ENCODE measurements at places on chromosomes 7 and 10.

DNA sequence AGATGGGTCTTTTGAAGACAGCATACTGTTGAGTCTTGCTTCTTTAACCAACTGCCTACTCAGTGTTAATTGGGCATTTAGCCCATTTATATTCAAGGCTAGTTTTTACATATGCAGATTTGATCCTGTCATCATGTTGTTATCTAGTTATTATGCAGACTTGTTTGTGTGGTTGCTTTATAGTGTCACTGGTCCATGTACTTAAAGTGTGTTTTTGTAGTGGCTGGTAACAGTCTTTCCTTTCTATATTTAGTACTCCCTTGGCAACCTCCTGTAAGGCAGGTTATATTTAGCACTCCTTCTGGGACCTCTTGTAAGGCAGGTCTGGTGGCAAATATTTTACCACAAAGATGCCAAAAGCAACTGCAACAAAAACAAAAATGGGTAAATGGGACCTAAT, 66.7 kb downstream of the TES start:
- no peak for DNase-seq

GRCh38 chr10:101880232-101880573, 36.6 kb upstream of the KCNIP2 start:
- no peak for DNase-seq

GRCh38 chr10:17171141-17171641, 30.3 kb downstream of the TRDMT1 start:
- no peak for DNase-seq

DNA sequence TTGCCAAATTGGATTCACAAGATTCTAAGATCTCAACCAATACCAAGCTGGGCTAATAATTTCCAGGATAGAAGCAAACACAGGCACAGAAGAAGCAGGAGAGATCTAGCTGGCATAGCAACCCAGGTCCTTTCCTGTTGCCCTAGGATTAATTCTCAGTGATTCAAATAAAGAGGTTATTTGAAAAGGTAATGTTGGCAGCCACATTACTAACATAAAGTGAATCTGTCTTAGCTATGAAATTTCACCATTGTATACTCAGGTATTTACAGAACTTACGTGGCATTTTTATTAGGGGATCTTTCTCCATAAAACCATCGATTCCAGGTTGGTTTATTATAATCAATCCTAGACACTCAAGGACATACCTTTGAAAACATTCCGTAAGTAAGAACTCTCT, 379.3 kb upstream of the POM121L12 start:
- DNase-seq = no peak
